ENCODE measurements at places on chromosomes 7 and 10. TPM values are rescaled to one million over a fixed set of nuclear protein-coding genes. Genes with fewer than 3 reads are reported as not detected.

The MAGI2 gene
- total RNA-seq: 0.10 TPM

The HSPA14 gene
- total RNA-seq: 58.5 TPM

The PRR15 gene
- total RNA-seq: 0.11 TPM

The HMX3 gene
- 0.16 TPM for total RNA-seq

The ZNF736 gene
- total RNA-seq: 14.6 TPM

The SFRP5 gene
- total RNA-seq: 0.28 TPM

The PDK4 gene
- 0.40 TPM for total RNA-seq

The OR2A5 gene
- not detected for total RNA-seq

The GPC2 gene
- total RNA-seq: 4.1 TPM

The MBL2 gene
- not detected for total RNA-seq

The SPRN gene
- not detected for total RNA-seq

The ACSL5 gene
- total RNA-seq: 41.2 TPM

The SPDYE2 gene
- not detected for total RNA-seq

The DMBT1 gene
- total RNA-seq: 0.05 TPM

The WIPF3 gene
- not detected for total RNA-seq

Measured in activated T-cell treated with anti-CD3 and anti-CD28 coated beads, Interleukin-2, amount 50 U/mL, for 4 hours (primary cell).